Left forelimb (tissue), 1 donor: ENCODE measurements at places on chromosomes 6 and 20.

DNA sequence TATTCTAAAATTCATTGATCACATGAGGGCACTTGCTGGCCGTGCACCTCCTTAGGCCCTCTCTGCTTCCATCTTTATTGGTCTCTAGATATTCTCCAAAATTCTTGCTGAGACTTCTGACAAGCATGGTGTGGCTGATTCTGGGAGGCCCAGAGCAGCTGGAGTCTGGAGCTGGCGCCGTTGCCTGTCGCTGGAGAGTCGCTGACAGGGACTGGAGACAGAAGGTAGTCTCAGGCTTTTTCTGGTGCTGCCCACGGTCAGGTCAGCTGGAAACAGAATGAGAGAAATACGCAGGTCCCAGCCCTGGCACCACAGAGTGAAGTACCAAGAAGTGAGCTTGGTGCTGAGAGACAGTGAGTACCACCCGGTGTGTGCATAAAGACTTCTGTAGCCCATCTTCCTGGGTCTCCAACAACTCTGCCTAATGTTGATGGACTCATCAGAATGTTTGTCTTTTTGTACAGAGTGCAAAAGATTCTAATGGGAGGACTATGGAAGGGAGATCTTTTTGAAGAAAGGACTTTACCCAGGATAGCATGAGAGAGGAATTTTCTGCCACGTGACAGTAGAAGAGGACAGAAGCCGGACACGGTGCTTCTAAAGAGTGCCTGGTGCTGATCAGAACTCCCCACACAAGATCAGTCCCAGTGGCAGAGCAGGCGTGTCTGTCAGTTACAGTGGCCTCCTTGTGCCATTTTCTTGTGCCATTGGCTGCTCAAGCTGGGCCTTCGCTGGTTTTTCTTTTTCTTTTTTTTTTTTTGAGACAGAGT is 1.8 kb upstream of the ALDH8A1 start:
- DNase-seq, result no peak

DNA sequence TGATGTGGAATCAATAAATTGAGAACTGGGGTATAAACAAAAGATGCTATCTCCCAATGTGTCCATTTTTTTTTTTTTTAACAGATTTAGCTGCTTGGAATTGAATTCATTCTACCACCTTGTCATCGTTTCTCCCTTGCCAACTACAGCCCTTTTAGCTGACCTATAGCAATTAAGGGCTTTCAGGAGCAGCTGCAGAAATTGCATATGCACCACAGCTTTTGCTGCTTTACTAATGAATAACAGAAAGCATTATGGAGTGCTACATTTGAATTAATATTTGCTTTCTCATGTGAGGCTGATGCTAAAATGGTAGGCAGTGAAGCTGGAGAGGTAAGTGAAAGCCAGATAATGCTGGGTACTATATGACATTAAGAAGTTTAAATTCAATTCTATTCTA is 5.7 kb downstream of the SESN1 start:
- no peak for DNase-seq

GRCh38 chr20:38217791-38218565 is 42.6 kb downstream of the KIAA1755 start:
- no peak for DNase-seq

- no peak for DNase-seq
Observed at GRCh38 chr6:110520209-110520965, 44.0 kb upstream of the SLC22A16 start.

- DNase-seq, result no peak
Observed at GRCh38 chr20:59005523-59006166, 1.4 kb downstream of the CTSZ start.

DNA sequence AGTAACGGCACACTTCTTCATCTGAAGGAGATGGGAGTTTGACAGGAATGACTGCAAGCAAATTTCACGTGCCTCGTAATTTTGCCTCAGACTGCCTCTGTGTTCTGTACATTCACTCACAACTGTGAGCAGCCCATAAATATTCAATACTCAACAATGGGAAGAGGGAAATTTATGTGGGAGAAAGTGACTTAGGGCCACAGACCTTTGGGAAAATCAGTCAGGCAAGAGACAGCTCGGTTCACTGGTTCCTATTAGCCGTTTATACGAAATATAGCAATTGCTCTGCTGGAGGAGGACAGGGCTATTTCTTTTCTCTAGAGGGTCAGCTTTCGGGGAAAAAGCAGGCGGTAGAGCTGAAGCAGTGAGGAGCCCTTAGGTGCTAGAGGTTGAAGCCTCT is 28.0 kb downstream of the OPN5 start:
- DNase-seq, result no peak

DNA sequence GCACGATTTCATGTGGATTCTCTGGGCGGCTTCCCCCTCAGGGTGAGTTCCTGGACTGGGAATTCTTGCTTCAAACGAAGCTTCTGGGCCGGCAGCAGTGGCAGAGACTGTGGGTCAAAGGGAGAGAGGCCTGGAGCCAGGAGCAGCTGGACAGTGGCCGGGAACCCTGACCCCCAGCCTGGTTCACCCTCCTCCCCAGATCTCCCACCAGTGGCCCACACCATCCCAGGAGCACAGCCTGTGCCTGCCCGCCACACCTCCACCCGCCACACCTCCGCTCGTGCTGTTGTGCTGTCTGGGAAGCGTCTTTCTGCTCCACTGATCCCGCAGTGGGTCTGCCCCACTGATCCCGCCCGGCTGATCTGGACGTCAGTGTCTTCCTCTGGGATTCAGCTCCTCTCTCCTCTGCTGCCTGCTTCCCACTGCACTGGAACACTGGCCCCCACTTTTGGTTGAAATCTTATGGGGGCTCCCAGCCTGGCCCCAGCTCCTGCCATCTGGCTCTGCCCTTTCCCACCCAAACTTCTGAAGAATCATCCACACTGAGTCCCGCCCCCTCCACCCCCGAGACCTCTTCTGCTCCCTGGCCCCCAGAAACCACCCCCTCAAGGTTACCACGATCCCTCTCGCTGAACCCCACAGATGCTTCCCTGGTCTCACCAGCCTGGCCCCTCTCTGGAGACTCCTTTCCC is 9.8 kb downstream of the ZBP1 start:
- DNase-seq, result no peak

DNA sequence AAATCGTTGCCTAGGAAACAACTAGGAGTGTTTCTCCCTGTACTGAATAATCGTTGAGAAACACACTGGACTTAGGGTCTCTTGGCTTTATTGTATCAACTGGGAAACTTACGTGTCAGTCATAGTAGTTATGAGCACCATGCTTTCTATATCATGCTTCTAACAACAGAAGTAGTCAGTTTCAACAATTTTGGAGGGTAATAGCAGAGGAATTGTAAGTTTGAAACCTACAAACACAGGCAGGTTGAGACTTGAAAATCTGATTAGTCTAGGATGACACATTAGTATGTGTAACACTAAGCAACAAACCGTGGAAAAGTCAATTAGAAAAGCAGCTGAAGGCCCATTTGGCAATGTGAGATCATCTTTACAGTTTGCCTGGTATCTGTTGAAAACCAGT is 43.9 kb upstream of the FABP7 start:
- no peak for DNase-seq

DNA sequence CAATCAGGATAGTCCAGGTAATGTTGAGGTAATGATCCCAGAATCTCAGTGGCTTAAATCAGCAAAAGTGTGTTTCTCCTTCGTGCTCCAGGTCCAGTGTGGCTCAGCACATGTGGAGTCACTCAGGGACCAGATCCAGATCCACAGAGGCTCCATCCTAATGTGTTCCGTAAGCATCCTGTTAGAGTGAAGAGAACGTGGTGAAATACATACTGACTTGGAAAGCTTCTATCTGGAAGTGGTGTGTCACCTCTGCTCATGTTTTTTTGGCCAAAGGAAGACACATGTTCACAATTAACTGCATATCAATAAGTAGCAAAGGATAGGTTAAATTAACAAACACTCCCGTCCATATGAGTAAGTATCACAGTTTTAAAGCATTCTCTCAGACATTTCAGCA is 26.8 kb upstream of the PREP start:
- DNase-seq, result no peak

DNA sequence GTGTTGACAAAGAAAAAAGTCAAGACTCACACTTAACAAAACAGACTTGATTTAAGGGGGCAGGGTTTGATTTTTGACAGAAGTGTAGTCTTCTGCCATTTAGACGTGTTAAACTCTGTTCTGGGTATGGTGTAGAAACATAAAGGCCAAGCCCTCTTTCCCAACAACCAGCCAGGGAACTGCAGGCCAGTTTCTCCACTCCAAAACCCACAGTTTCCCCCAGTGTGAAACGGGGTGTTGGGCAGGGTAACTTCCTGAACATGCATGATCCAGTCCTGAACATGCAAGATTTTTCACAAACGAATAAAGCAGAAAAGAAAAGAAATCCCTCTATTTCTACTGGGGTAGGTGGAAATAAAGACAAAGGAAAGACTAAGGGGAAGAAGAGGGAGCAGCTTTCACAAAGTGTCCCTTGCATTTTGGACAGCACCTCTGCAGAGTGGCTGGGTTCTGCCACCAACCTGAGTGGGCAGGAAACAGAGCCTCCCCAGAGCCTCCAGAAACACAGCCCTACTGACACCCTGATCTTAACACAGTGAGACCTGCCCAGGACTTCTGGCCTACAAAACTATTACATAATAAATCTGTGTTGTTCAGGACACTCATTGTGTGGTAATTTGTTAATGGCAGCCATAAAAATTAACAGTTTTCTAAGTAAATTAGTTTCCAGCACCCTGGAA is 7.5 kb downstream of the APMAP start:
- DNase-seq, result no peak

- DNase-seq, result no peak
Observed at GRCh38 chr6:45812922-45813321, 202.7 kb downstream of the CLIC5 start.

DNA sequence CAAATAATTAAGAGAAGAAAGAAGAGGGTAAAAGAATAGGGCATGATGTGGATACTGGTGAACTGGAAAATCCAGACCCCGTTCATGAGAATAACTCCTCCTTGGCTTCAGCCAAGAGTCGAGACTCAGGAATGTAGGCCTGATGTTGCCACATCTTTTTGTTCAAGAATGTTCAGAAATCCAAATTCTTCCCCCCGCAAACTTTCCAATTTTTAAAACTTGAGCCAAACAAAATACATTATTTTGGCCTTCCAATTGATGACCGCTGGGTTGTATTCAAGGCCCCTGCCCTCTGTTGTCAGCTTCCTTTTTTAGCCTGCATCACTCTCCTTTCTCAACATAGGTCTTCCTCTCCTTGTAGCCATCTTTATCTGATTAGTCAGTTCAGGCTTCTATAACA is 106.1 kb downstream of the TNFAIP3 start:
- DNase-seq, result no peak

- DNase-seq, result no peak
Observed at GRCh38 chr6:37243816-37244370, 13.7 kb upstream of the TBC1D22B start.

GRCh38 chr6:165776691-165777090 is 113.7 kb upstream of the PDE10A start:
- DNase-seq, result no peak
